ENCODE measurements at places on chromosomes 7 and 10. TPM values are rescaled to one million over a fixed set of nuclear protein-coding genes. Genes with fewer than 3 reads are reported as not detected.

DNA sequence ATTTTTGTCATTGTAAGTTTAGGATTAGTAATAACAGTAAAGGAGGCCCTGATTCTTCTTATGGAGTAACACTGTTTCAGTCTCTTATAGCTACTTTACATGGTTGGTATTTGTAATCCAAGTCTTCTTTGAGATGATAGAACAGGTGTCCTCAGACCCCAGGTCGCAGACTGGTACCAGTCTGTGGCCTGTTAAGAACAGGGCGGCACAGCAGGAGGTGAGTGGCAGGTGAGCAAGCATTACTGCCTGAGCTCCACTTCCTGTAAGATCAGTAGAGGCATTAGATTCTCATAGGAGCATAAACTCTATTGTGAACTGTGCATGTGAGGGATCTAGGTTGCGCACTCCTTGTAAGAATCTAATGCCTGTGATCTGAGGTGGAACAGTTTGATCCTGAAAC lies 77.3 kb downstream of the STK31 start:
- DNase-seq = no peak

DNA sequence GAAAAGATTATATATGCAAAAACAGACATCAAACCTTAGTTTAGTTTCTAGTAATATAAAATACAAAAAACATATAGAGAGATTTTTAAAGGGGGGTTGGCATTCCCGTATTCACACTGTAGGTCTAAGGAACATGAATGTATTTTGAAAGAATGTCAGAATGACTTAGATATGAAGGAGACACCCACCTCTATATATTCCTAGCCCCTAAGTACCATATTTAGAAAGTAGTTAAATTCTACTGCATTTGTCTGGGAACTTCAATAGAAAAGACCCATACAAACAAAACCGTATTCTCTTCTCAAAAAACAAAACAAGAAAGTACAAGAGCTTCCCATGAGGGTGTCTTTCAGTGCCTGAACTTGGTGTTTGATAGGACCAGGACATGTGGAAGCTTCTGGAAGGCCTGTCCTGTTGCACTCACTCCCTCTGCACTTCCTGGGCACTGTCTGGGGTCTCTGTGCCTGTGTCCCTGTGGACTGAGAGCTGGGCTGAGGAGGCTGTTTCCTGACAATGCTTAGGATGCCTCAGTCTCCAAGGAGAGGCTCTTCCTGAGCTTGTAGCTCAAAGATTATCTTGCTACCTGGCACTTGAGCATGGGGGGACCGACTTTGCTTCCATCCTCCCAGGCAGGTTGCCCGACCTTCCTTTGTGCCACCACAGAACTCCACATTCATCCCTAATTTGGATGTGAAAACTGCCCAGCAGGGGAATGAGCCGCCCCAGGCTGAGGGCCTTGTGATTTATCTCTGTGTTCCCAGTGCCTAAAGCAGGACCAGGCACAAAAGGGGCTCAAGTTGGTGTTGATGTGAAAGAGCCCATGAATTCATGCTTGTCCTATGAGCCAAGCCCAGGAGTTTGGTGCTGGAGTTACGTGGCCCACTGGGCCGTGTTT lies 44.4 kb upstream of the KLF6 start:
- no peak for DNase-seq

- DNase-seq = no peak
Observed at GRCh38 chr7:1248143-1248915, 15.7 kb downstream of the UNCX start.

LRRTM3 gene
- not detected for total RNA-seq

- no peak for DNase-seq
Observed at GRCh38 chr7:16359216-16359615, 62.1 kb downstream of the CRPPA start.

STEAP2 gene
- total RNA-seq = 4.2 TPM

GJD4 gene
- total RNA-seq = not detected

INMT gene
- not detected for total RNA-seq

SUV39H2 gene
- total RNA-seq = 29.9 TPM

ANXA11 gene
- total RNA-seq = 122 TPM

GRCh38 chr7:3094701-3095445 lies 51.2 kb upstream of the CARD11 start:
- DNase-seq = no peak

EPDR1 gene
- 0.39 TPM for total RNA-seq

DNA sequence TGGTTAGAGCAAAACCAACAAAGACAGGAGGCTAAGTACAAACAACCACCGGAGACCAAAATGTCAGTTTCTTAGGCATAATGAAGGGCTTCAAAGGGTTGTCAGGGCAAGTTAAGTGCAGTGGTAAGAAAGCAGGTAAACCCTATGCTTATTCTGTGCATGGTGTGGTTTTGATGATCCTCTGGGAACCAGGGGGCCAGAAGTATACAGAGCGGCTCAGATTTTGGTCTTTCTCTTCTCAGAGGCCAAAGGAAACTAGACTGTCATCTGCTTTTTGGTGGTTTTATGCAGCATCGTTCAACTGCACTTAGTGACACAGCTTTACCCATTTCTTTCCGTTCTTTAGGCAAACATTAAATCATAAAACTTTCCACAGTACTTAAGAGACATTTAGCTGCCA lies 332.7 kb upstream of the CELF2 start:
- no peak for DNase-seq
